CD4-positive, alpha-beta T cell treated with Interleukin-12 subunit alpha and Interleukin-12 subunit beta, for 1 hour (primary cell): ENCODE measurements at places on chromosomes 6 and 20.
A peak's percentile ranks its signal among the peaks of the same experiment; 100 is the strongest.

GRCh38 chr6:125869427-125869826 is 78.7 kb downstream of the NCOA7 start:
- DNase-seq = no peak

DNA sequence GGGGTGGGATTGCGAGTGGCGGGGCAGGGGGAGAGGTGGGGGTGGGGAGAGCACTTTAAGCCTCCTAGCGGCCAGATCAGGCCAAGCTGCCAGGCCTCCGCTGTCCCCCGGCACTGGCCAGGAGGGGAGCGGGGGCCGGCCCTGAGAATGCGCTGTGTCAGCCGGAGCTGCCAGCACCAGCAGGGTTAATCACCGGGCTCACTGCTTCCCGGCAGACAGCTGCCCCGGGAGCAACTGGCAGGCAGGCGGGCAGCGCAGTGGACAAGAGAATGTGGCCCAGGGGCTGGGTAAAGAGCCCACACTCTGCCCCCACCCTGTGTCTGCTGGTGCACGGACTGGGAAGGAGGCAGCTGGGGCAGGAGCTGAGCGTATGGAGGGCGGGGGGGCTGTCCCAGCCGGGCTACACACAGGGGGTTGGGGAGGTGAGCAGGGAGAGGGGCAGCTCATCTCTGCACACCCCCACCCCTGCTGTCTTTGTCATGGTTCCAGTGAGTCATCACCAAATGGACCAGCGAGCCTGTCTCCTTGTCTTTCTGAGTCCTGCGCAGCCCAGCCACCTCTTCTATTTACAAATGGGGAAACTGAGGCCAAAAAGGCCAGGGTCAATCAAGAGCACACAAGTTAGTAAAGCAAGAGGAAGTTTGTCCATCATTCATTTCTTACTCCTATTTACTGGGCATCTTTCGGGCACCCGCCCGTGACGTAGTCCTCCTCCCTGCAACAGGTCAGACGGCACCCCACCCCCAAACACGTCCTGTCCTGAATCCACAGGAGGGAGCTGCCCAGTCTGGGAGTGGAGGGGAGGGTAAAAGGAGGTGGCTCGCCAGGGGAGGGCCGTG is 2.1 kb upstream of the LAMA5 start:
- no peak for DNase-seq

- DNase-seq = no peak
These were observed 277.5 kb downstream of the UST start for GRCh38 chr6:149024361-149024760.

DNA sequence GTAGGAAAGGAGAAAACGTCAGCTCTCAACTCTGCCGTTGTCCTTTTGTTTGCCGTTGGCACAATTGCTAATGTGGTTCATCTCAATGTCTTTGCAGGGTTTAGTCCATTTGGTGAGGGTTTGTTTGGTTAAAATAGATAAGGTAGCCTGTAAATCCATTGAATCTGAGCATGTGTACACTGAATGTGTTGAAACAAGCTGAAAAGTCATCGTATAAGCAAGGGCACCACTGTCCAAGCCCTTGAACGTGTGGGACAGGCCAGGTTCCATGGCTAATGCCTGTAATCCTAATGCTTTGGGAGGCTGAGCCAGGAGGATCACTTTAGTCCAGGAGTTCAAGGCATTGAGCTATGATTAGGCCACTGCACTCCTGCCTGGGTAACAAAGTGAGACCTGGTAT is 224.7 kb upstream of the PLCB4 start:
- no peak for DNase-seq

- no peak for DNase-seq
These were observed 54.3 kb downstream of the UBR2 start for GRCh38 chr6:42618105-42618504.

DNA sequence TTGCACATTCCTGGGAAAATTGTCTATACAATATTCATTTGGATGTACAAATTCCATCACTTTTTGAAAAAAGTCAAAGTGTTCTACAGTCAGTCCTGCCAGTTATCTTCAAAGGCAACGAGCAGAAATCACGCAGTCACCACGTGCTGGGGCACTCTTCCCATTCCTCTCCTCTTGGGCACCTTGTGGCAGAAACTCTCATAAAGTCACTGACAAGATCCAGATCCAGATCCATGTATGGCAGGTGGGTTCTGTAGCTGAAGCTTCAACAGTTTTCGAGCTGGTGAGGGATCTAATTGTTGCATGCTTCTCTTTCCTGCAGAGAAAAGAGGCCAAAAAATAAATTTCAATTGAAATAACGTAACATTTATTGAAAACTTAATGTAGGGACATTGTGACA is 6.7 kb upstream of the NDRG3 start:
- DNase-seq = no peak

DNA sequence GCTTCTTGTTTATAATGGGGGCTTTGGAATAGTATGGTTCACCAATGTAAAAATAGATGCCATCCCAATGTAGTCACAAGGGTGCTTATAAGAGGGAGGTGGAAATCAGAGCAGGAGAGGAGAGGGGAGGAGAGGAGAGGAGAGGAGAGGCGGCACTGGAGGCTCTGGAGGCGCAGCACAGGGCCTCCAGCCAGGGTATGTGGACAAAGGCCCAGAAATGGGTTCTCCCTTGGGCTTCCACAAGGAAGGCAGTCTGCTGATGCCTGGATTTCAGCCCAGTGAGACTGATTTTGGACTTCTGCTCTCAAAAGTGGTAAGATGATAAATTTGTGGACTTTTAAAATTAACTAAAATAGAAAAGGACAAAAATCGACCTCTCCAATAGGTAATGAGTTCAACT is 116.8 kb downstream of the RNASET2 start:
- no peak for DNase-seq

- no peak for DNase-seq
These were observed 1373.5 kb downstream of the GRIK2 start for GRCh38 chr6:102766963-102767362.

GRCh38 chr6:105135056-105135455 is 44.8 kb downstream of the POPDC3 start:
- DNase-seq = no peak

DNA sequence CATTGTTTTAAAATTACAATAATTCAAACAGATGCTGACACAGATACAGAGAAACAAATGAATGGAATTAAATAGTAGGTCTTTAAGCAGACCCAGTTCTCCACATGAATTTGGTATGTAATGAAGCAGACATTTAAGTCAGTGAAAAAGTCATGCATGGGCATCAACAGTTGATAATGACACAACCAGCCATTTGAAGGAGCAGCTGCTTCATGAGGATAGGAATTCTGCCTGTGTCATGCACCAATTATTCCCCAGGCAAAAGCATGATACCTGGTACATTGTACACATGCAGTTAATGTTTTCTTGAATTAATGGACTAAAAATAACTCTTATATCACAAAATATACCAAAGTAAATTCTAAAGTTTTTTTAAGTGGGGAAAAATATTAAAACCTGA is 11.2 kb upstream of the HEY2 start:
- no peak for DNase-seq

DNA sequence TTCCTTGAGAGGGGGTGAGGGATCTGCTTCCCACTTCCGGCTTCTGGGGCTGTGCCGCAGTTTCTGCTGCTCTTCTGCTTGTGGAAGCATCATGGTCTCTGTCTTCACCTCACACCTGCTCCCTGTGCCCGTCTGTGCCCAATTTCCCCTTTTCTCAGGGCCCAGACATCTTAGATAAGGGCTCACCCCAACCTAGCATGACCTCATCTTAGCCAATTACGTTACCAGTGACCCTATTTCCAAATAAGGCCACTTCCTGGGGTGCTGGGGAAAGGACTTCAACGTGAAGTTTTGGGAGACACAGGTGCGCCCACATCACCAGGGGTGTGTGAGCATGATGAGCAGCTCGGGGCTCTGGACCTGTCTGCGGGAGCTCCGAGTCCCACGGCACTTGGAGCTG is 20.7 kb upstream of the RBBP8NL start:
- DNase-seq = no peak

DNA sequence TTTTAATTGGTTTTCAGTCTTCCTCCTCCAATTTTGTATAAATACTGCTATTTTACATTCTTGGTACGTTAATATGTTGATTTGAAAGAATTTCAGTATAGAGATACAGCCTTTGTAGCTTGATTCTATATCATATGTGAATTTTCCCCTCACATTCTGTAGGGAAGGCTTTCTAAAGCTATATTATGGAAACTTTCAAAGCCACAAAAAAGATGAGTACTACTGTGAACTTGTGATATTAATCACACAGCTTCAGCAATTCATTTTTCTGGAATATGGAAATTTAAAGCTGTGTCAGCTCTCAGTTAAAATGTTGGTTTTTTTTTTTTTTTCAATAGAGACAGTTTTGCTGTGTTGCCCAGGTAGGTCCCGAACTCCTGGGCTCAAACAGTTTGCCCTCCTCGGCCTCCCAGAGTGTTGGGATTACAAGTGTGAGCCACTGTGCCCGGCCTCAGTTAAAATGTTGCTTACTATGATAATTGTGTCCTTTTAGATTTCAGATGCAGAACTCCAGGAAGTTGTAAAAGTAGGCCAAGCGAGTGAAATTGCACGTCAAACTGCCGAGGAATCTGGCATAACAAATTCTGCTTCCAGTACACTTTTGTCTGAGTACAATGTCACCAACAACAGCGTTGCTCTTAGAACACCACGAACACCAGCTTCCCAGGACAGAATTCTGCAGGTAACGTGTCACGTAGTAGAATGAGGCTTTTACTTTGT is 20.6 kb downstream of the CDC5L start:
- DNase-seq = no peak

- no peak for DNase-seq
These were observed 37.1 kb downstream of the NCOA7 start for GRCh38 chr6:125827788-125828320.

GRCh38 chr6:1770435-1770843 is 160.7 kb downstream of the FOXC1 start:
- peak; percentile 16 for DNase-seq

DNA sequence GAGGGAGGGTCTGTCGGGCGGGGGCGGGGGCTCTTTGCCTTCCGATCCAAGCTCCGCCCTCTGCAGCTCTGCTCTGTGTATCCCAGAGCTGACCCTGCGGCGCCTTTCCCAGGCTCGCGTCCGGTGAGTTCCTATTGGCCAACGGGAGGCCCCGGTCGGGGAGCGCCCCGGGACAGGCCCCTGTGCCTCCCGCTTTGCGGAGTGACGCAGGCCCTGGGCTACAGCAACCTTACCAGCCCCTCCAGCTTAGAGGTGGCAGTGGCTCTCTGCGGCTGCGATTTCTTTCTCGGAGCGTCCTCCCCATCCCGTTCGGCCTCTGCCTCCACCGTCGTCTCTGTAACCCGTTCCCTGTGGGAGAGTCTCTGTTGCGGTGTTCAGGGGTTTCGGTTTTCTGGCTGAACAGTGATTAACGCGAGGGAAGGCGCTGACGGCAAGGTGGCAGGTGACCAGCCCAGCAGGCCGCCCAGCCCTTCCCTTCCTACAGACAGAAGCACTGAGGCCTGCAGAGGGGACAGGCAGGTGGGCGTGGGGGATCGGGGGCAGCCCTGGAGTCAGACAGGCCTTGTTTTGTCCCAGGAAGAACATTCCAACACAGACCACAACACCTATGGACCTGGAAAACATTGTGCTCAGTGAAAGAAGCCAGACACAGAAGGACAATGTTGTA is 18.1 kb upstream of the CEBPB start:
- no peak for DNase-seq

DNA sequence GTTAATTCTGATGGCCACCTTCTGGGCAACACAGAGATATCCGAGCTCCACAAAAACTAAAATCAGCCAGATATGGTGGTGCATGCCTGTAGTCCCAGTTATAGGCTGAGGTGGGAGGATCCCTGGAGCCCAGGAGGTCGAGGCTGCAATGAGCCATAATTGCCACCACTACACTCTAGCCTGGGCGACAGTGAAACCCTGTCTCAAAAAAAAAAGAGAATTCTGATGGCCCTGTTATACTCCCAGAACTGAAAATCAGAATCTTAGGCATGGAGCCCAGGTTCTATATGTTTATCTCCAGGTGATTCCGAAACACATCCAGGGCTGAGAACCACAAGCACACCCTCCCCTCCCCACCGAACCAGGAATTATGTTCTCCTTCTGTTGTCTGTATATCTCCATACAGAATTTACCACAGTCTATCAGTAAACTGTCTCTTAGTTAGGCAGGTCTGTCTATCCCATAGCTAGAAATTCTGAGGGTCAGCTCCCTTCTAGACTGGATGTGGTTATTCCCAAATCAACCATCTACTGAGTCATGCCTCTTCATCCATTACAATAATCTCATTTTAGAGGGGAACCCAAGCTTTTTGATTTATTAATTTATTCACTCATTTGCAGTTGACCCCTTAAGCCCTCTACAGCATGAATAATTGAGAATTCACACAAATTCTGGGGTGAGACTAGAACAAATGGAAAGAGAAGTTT is 24.8 kb upstream of the CCND3 start:
- DNase-seq = no peak

- no peak for DNase-seq
These were observed 10.3 kb upstream of the MYB start for GRCh38 chr6:135170849-135171248.

DNA sequence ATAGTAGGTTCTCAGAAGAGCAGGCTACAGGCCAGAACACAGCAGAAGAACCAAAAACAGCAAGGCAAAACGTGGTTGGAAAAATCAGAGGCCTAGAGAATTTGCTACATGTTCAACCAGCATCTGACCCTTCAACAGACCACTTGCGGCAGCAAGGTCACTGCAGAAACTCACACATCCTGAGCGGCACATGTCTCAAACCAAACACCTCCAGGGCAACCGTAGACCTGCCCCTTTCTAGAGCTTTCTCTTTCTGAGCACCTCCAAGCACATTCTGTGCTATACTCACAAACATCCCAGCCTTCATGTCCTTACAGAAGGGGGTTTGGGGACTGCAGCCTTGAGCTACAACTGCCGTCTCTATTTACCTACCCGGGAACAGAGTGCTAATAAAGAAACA is 52.6 kb downstream of the GFOD1 start:
- no peak for DNase-seq

DNA sequence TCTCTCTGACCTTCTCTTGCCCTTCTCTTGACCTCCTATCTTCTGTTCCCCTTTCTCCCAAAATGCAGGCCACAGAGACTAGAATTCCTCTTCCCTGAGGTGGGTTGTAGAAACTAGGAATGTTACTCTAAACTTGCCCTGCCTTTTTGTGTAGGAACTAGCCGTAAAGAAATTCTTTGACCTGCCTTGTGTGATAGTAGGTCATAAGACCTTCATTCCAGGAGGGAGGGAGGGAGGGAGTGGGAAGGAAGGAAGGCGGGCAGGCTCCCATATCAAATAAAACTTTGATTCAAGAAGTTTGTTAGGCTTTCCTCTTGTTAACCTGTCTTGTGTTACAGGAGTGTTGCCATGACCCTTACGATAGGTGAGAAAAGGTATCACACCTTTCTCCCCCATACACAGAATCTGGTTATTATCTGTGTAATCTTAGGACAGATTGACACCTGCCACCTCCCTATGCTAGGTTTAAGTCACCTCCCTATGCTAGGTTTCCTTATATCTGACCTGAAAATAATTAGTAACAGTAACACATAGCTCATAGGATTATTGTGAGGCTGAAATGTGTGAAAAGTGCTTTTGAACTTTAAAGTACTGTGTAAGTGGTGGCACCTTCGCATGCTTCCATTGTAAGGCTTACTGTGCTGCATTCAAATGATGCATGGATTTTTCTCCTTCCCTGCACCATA is 32.6 kb upstream of the FUCA2 start:
- DNase-seq = no peak
